ENCODE measurements at places on chromosomes 3 and 15.

DNA sequence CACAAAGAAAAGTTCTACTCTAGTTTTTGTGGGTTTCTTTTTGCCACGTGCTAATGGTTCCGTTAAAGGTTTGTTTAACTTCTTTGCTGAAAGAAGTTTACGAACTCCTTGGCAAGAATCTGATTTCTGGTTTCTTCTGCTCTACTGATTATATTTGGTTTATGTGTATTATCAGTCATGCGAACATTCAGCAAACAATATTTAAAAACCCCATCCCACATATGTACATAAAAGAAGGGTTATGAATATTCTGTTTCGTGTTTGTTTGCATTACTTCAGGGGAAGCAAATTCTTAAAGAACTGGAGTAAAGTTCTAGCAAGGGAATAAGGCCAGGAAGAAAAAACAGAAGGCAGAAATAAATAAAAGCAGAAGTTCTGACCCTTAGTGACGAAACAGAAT is 9.8 kb downstream of the LARS2 start:
- DNase-seq, result no peak
- H3K4me3 ChIP-seq, result no peak overlapping the region
- H3K36me3 ChIP-seq, result peaks cover 27% of the 10 kb centered on the region

GRCh38 chr3:18351069-18351628 is 74.0 kb downstream of the SATB1 start:
- peak overlapping the region; percentile 72 for H3K27ac ChIP-seq
- H3K27me3 ChIP-seq, result no peaks in the 10 kb centered on the region
- peaks cover 52% of the 10 kb centered on the region for H3K36me3 ChIP-seq
- DNase-seq, result no peak
- no peak overlapping the region for H3K4me3 ChIP-seq
- peaks cover 50% of the 10 kb centered on the region for H3K4me1 ChIP-seq

GRCh38 chr15:101059381-101060341 is 140.5 kb downstream of the LRRK1 start:
- no peak overlapping the region for H3K4me3 ChIP-seq
- H3K27ac ChIP-seq, result no peak overlapping the region
- no peaks in the 10 kb centered on the region for H3K36me3 ChIP-seq
- H3K27me3 ChIP-seq, result no peaks in the 10 kb centered on the region
- DNase-seq, result no peak

- peaks cover 3% of the 10 kb centered on the region for H3K36me3 ChIP-seq
- no peak for DNase-seq
- peaks cover 3% of the 10 kb centered on the region for H3K4me1 ChIP-seq
- H3K27me3 ChIP-seq, result no peaks in the 10 kb centered on the region
Measured at GRCh38 chr3:178705925-178706324, 169.7 kb downstream of the KCNMB2 start.
